HAP-1 (cell line): ENCODE measurements at places on chromosomes 3 and 15.

DNA sequence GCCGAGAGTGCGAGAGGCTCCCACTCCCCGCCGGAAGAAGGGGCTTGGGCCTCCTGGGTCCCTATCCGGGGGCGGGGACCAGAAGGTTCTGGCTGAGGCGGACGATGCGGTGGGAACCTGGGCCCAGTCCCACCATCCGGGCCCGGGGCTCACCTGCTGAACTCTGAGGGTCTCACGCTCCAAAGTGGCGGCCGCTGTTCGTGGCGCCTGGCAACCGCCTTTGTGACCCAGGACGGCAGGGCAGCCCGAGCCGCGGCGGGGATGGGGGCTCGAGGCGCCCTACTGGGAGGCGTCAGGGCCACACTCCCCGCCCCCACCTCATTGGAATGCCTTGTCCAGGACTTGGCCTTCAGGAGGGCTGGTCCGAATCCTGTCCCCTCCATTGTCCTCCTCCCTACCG is at the start of gene FANCD2OS:
TSS of gene FANCD2OS (minus strand) at position 165 of the 400 bp plus-strand sequence. CDS start 3,481 bp downstream, outside the sequence.
- no peak for DNase-seq

- no peak for DNase-seq
These were observed 21.4 kb downstream of the TPM1 start for GRCh38 chr15:63063877-63064409.

- DNase-seq: no peak
These were observed 476.9 kb downstream of the NR2F2 start for GRCh38 chr15:96807361-96807760.

GRCh38 chr15:80173022-80173759 is 20.4 kb downstream of the FAH start:
- peak; percentile 88 for DNase-seq
